Stimulated activated CD4-positive, alpha-beta T cell treated with anti-CD3 and anti-CD28 coated beads, TNF-alpha, amount 100 ng/mL, for 24 hours (primary cell): ENCODE measurements at places on chromosomes 1 and 21.

DNA sequence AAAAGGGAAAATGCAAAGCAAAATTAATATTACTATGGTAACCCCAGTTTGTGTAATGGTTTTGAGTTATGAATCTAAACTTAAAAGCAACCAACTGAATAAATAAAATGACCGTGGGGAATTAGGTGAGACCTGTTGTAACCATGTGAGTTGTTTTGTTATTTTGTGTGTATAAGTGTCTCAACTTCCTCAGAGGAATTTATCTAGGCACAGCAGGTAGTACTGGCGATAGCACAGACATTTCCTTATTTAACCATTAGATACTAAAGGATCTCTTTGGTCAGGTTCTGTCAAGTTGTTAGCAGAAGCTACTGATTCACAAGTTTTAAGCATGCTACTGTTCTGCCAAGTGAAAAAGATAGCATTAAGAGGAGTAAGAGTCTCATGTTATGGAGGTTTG, 39.3 kb upstream of the LRRC7 start:
- no peak for DNase-seq

- DNase-seq: no peak
Observed at GRCh38 chr21:33657124-33657820, 15.0 kb downstream of the ITSN1 start.

DNA sequence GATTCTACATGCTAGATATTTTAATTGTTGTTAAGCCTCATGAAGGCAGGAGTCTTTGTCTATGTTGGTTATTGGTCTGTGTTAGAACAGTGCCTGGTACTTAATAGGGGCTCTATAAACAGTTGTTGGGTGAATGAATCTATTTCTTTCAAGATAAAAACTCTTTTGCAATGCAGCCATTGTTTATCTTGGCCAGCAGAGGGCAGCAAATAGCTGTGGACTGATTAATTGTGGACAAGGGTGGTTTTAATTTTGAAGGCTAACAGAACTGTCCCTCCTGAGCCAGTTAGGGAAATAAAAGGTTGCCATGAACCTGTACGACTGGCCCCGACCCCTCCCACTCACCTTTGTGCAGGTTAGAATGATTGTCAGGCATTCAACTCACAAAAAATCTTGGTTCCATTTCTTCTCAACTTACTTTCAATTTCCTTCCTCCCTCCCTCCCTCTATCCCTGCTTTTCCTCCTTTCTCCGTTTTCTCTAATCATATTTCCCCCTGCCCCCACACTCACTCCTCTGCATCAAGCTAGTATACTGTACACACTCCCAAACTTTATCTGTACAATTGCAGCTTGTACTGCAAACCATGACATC, 66.3 kb upstream of the DIRAS3 start:
- DNase-seq: peak; percentile 5

DNA sequence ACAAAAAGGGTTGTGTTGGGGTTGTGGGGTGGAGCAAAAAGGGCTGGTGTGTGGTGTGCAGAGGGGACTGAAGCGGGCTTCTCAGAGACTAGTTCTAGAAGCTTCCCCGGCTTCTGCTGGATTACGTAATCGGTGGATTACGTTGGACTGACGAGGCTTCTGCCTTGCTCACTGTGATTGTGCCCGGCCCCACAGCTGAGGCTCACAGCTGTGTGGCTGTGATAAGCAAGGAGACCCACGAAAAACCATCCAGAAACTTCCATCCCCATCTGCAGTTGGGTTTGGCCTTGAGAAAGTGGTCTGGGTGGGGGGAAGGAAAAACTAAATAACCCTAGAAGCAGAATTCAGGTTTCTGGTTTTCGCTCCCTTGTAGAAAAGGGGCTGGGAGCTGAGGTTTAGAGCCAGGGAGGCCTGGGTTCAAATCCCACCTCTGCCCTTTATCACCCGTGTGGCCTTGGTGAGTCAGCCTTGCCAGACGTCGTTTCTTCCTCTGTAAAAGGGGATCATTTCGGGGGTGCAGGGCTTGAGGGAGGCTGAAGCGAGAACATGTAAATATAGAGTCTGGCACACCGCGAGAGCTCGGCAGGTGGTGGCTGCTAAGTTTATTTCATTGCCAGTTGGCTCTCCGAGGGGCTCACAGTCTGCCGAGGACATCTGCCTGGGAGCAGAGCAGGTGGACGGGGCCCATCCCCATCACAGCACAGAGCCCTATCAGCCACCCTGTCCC, 30.4 kb upstream of the DISP3 start:
- no peak for DNase-seq

DNA sequence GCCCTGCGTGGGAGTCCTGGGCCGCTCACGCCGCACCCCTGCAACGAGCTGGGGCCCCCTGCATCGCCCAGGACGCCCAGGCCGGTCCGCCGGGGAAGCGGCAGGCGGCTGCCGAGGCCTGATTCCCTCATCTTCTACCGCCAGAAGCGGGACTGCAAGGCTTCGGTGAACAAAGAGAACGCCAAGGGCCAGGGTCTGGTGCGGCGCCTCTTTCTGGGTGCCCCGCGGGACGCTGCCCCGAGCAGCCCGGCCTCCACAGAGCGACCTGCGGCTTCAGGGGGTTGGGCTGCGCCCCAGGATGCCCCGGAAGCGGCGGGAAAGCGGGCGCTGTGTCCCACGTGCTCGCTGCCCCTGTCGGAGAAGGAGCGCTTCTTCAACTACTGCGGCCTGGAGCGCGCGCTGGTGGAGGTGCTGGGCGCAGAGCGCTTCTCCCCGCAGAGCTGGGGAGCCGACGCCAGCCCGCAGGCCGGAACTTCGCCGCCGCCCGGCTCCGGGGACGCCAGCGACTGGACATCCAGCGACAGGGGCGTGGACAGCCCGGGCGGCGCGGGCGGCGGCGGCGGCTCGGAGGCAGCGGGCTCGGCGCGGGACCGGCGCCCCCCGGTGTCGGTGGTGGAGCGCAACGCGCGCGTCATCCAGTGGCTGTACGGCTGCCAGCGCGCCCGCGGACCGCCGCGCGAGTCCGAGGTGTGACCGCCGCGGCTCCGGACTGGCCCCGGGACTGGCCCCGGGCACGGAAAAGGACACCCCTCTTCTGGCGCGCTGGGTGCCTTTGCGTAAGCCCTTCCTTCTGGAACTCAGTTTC, 2.7 kb downstream of the FAM110D start:
- no peak for DNase-seq

- no peak for DNase-seq
Observed at GRCh38 chr21:16113052-16113715, 383.4 kb downstream of the USP25 start.

DNA sequence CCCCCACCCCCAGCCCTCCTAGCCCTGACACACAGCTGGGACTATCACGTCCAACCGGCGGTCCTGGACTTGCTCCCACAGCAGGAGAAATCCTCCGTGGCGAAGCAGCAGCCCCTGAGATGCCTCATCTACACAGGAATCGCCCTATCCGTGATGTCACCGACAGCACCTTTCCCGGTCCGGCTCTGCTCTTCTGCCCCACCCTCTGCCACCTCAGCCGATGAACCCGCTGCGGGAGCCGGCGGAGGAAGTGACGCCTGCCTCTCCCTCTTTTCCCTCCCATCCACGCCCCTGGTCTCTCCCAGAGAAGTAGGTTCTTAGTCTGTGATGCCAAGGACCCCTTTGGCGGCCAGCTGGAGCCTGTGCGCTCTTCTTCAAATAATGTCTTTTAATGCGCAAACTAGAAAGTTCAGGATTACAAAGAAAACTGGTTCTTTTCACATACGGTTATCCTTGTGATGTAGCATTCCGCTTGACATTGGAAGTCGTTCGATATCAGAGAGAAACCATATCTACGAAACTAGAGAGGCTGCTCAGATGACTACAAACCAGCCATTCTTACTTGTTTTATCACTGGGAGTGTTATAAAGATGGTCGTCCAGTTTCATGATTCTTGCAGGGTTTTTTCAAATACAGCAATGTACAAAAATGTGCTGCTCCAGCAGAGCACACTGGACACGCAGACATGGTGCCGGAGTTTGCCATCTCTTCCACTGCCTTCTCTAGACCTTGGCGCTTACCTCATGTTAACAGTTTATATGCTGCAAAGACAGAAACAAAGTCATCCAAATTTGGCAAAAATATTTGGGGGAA, 120.3 kb downstream of the PPIAL4G start:
- no peak for DNase-seq

GRCh38 chr1:172054172-172054571, 212.9 kb downstream of the DNM3 start:
- no peak for DNase-seq

- no peak for DNase-seq
Observed at GRCh38 chr1:94961582-94961981, 34.7 kb upstream of the CNN3 start.

DNA sequence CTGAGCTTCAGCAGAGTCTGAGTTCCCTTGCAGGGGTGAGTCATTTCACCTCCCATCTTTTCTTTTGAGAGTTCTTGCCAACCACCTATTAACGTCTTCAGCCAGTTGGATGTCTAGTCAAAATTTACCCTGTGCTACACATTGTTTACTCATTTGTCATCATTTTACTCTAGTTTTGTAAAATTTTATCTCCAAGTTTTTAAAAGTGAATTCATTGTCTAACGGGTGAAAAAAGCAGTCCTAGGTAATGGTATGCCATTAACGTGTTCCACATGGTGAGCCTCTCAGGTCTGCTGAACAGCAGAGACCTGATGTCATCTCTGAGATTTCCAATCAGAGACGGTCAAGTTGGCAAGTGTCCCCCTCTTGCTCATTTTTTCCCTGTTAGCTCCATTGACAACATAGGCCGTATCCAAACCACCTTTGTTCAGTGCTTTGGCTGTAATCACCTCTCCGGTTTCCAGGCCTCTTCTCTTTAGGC, 85.4 kb downstream of the TBX15 start:
- DNase-seq: no peak

DNA sequence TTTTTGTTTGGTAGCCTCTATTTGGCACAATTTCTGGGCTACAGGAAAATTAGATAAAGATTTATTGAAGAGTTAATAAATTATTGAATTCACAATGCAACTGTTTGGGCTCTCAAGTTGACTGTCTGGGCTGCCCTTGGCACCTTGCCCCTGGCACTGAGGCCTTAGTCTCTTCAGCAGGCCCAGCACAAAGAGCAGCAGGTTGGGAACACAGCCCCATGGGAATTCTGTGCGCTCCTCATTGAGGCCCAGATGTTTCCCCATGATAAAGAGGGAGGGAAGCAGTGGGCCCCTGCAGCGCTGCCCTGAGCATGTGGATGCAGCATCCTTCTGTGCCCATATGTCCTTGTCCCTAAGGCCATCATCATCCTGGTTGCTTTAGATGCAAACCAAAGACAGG, 2.9 kb downstream of the CRNN start:
- DNase-seq: no peak
